Amniotic epithelial cell (primary cell): ENCODE measurements at places on chromosomes 3 and 15.

GRCh38 chr15:31427411-31427810, 100.8 kb downstream of the KLF13 start:
- DNase-seq, result peak; percentile 60

DNA sequence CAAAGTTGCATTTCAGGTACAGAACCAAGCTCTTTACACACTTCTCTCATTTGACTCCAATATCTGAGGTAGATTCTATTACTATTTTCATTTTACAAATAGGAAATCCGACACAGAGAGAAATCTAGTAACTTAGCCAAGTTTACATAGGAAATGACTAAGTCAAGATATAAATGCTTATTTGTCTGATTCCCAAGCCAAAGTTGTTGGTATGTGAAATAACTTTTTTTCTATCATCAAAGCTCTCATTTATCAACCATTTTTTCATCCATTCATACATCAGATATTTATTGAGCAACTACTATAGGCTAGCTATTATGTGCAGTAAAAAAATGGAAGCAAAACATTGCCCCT, 89.2 kb upstream of the MITF start:
- peak; percentile 49 for DNase-seq

DNA sequence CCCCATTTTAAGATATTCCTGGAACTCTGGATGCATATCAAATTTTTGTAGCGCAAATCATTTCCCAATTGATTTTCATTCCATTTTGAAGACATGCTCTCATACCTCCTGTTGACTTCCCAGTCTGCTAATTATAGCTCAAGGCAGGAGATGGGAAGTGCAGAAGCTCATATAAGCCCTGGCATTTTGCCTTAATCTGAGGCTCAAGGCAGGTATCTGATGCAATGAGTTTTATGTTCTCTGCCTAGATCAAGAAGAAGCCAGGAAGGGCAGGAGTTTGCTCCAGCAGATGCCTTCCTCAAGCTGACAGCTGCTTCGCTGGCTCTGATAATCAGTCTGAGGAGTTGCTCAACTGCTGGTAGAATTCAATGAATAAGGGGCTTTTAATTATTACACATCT, 65.6 kb upstream of the NEDD4 start:
- DNase-seq, result peak; percentile 41

GRCh38 chr3:196149831-196150301, 61.3 kb downstream of the ZDHHC19 start:
- DNase-seq, result no peak

GRCh38 chr3:102449341-102449740, 14.5 kb downstream of the ZPLD1 start:
- DNase-seq, result peak; percentile 16

DNA sequence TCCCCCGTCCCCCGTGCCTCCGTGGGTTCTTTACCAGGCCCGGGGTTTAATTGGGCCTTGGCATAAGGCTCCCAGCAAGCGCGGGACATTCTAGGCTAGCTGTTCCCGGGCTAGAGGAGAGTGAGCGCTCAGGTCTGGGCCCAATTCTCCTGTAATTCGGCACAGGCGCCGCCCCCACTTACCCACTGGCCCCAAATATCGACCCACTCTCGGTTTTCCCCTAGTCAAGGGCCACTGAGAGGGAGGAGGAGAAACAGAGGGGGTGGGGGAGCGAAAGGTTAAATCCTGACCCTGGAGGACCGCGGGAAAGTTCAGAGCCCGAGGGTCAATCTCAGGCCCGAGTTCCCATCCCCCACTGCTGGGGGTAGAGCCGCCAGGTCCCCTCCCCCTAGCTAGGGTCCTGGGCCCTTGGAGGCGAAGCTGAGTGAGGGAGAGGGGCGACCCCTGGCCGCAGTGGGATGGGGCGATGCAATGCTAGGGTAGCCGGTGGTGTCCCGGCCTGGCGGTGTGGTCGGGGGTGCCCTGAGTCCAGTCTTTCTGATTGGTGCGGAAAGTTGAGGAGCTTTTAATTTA, 8.5 kb upstream of the ONECUT1 start:
- no peak for DNase-seq

GRCh38 chr3:139473155-139473771, 3.1 kb downstream of the RBP2 start:
- no peak for DNase-seq

GRCh38 chr3:55899887-55900286, 412.8 kb upstream of the WNT5A start:
- no peak for DNase-seq

DNA sequence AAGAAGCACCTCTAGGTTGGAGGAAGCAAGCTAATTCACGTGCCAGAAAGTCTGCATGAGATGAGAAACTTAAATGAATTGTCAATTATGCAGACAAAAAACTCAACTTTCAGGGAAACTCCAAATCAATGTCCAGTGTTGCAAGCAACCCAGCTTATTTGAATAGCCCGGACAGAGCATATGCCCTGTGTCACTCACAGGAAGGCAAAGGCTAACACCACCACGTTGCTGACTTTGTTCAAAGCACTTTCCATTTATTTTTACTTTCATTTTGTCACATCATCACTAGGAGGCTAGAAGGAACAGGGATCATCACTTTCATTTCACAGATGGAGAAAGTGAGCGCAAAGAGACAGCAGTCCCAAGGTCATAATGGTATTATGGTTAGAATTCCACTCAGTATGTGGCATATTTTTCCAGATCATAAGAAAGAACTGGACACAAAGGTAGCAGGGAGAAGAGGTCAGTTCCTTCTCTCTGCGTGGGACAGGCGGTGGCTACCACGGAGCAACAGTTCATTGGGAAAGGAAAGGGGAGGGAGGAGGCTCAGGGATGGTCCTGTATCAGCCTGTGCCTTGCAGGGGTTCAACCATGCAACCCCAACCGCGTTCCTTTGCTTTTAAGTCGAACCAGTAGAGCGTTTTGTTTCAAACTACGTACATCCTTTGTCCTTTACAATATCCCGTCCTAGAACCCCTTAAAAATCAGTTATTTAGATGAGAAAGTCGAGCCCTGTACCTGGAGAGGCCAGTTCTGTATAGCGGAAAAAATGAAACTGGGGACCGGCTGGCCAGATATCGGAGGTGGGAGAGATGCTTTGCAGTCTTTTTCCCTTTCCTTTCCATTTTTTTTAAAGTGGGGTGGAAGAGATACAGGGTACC, 1.1 kb downstream of the HEG1 start:
- peak; percentile 56 for DNase-seq

- no peak for DNase-seq
Observed at GRCh38 chr3:66747696-66748095, 246.9 kb upstream of the LRIG1 start.

DNA sequence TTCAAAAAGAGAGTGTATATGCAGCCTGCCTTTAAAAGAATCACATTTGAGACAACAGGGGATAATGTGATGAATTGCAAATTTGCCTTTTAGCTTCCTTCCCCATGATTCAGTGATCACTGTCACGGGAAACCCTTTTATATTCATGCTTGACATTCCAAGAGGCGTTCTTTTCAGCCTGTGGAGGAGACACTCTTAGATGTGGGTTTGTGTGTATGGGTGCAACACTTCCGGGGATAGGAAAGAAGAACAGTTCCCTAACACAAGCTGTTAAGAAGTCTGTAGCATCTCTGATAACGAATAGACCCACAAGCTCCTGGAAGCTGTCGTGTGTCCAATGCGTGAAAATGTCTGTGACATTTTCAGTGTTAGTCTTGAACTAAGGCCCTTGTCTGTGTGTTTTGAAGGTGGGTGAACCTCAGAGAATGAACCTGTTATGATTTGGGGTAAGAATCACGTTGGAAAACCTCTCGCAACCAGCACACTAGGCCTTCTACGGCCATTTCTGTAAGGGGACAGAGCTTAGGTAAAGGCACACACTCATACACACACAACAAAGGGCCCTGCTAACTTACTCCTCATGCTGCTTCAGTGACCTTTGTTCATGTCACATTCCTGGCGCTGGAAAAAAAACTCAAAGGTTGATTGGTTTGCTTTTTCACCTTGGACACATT, 229.2 kb upstream of the ST8SIA2 start:
- no peak for DNase-seq

DNA sequence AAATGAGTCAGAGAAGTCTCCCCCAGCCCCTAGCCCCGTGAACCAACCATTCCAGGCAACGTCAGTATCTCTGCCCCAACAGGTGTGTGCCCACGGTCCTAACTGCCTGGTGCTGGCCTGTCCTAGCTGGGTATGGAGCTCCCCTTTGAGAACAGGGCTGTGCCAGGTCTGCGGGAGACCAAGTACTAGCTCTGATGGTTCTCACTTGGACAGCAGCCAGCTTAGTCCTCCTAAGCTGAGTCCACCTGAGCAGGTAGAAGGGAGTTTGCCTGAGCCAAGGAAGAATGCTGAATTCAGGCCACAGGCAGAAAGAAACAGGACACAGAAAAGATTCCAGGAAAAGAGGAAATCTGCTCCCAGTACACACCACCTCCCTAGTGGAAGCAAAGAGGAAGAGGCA, 33.1 kb upstream of the PARL start:
- DNase-seq, result no peak

- DNase-seq, result peak; percentile 1
Observed at GRCh38 chr3:18237251-18238005, 187.7 kb downstream of the SATB1 start.

- DNase-seq, result no peak
Observed at GRCh38 chr3:181899702-181900101, 188.0 kb downstream of the SOX2 start.

DNA sequence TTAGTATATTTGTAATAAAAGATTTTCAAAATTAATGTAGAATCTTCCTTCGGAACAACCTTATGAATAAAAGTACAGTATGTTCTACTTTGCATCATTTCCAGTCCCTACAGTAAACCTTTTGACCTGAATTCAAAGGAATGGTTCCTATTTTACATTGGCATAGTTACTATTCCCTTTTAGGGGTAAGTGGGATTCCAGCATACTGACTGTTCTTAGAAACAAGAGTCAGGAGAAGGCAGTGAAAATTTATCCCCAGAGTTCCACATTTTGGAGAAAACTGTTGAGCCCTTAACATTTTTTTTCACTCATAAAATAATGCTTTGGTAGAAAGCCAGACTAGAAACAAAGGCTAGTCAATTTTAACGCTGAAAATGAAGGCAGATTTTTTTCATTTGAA, 78.1 kb downstream of the P3H2 start:
- DNase-seq, result no peak

DNA sequence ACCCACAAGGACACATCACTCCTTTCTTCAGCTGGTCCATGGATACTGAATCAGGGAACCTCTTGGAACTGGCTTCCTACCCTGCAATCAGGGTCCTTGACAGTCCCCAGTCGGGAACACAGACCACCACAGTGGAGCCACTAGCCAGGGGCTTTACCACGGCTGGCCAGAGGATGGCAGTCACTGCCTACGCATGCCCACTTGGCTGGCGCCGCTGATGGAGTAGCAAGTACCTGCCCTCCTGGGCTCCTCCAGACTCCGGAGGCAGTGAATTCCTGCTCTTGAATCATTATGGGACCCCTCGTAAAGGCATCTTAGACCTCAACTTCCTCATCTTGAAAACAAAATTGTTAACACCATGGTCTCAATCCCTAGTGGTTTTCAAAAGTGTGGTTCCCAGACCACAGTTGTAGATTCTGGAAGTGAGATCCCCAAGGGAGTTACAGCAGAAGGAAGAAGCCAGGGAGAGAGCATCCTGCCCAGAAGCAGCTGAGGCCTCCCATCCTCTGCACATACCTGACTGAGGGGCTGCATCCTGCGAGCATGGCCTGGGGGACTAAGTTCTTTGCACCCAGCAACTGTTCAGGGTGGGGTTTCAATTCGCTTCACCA, 9.1 kb upstream of the SKIC8 start:
- DNase-seq, result peak; percentile 52

GRCh38 chr15:40498891-40499290, 28.1 kb downstream of the CHST14 start:
- DNase-seq, result no peak

DNA sequence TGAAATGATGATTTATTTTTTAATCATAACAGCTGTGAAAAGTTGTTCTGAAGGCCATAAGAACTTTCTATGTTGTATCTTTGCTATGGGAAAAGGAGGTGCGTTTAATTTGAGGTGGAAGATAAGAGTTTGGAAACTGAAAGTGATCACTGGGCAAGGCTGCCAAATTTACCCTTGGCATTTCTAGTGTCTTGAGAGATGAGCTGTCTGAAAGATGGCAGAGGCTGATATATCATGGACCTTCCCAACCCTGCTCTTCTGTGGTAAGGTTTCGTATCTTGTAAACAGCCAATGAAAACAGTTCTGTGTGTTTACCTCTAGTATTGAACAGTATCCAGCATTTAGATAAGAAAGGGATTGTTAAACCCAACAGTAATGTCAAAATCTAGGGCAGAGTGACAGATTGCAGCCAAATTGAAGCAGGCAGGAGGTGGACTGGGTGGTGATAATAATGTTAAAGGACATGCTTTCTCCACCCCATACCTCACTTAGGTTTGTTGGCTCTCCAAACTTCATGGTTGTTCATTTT, 15.8 kb upstream of the NFKBIZ start:
- no peak for DNase-seq

DNA sequence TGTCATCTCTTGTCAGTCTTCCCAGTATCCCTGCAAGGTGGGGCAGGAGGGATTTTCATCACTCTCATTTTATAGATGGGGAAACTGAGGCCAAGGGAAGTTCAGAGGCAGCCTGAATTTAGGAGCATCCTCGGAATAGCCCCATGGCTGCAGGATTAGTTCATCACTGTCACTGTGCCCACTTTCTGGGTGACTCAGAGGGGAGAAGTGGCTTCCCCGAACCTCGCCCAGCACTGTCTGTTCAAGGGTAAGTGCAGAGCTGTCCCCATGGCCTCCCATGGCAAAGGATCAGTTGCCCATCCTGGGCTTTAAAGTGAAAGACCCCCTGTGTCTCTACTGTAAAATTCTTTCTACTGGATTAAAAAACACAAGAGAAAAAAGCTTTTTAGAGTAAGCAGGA, 60.0 kb upstream of the SEC13 start:
- no peak for DNase-seq

DNA sequence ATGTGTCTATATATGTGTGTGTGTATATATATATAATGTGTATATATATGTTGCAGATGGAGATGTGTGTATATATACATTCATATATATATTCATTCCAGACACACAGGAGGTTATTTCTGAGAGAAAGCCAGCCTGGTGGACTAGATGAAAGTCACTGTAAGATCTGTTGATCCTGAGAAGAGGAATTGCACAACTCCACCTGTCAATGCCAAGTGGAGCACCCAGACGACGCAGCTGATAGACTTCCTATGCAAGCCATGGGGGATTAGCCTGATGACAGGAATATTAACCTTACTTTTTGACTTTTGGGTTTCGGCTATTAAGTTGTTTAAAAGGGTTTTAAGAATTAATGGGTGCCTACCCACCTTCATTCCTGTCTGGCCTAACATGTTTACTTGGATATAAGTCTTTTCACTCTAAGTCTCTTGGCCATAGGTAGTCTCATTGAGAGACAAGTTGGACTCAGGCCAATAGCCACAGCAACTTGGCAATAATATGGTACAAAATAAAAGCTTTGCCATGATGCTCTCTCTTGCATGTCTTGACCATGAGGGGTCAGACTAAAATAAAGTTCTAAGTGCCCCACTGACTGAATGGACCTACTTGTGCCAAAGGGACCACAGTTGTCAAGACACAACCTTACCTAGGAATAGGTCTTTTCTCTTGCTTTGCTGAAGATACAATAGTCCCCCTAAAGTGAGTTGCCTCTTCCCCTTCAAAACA, 35.9 kb upstream of the GOLGA6L2 start:
- DNase-seq, result no peak
